ENCODE measurements at places on chromosomes 5 and 9.

GRCh38 chr5:136057401-136058038, 28.7 kb downstream of the TGFBI start:
- DNase-seq = no peak

DNA sequence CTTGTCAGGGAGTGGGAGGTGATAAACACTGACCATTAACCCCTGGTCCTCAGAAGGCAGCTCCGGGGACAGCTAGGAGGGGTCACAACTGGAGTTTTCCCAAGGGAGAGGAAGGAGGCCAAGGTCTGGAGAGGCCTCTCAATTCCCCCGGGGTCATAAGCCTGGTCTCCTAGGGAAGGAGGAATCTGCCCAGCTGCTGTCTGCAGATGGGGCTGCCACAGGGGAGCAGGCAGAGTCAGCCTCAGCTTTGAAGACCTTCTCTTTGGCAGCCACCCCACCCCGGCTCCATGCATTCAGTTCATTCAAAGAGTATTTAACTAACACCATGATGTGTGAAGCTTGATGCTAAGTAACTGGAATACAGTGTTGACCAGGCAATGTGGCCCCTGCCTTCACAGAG, 74.6 kb upstream of the HSPA9 start:
- no peak for DNase-seq

DNA sequence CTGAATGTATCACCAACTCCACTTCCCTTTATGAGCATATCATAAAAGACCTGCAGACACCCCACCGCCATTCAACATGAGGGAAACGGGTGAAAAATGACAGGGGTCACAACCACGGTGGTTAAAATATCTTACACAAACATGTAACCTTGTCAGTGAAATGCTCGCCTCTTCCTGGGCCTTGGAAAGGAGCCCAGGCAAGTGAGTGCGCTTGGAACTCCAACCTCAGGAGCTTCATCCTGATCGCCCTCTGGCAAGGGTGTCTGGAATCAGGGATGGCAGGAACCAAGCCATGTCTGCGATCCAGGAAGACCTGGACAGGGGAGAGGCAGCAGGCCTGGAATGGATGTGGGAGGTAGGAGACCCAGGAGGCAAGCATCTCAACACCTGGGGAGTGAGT, 282.7 kb downstream of the GAS1 start:
- DNase-seq = no peak

GRCh38 chr9:16950051-16950450, 79.6 kb upstream of the BNC2 start:
- DNase-seq = no peak

- DNase-seq = no peak
Measured at GRCh38 chr9:99358668-99359067, 136.6 kb downstream of the SEC61B start.

All from DMS79 treated with DMSO at 0.1 percent for 48 hours (cell line).